Left ventricle myocardium inferior (tissue), 1 donor: ENCODE measurements at places on chromosomes 3 and 15.

DNA sequence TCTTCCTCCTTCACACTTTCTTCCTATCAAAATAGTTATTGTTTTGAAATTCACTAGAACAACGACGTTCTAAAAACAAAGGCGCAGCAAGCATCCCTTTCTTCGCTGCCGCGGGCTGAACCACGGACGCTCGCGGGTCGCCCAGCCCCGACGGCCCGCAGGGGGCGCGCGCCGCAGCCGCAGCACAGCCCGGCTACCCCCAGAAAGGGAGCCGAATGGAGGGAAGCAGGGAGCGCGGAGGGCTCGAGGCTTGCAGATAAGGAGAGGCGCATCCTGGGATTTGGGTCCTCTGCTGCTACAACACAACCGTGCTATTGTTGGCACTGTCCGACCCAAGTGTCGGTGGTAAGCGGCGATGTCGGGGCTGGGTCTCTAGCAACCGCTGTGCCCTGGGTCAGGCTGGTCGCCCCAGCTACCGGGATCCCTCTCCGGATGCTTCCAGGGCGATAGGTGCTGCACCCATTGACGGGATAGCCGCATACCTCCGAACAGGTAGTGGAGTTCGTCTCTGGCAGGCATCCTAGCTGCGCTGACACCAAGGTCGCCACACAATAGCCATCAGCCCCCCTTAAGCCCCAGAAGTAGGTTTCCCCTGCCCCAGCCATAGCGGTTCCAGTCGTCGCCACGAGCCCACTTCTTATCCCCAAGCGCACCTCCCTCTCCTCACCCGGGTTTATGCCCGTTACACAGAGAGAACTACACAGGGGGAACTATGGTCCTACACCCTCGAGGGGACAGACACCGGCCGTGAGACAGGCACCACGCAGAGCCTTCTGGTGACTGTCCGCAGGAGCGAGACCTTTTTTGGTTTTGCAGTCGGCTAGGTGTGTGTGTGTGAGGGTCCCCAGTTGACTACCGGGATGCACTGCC lies 6.0 kb downstream of the ONECUT1 start:
- H3K4me3 ChIP-seq, result no peak overlapping the region
- H3K27ac ChIP-seq, result no peak overlapping the region
- DNase-seq, result no peak

DNA sequence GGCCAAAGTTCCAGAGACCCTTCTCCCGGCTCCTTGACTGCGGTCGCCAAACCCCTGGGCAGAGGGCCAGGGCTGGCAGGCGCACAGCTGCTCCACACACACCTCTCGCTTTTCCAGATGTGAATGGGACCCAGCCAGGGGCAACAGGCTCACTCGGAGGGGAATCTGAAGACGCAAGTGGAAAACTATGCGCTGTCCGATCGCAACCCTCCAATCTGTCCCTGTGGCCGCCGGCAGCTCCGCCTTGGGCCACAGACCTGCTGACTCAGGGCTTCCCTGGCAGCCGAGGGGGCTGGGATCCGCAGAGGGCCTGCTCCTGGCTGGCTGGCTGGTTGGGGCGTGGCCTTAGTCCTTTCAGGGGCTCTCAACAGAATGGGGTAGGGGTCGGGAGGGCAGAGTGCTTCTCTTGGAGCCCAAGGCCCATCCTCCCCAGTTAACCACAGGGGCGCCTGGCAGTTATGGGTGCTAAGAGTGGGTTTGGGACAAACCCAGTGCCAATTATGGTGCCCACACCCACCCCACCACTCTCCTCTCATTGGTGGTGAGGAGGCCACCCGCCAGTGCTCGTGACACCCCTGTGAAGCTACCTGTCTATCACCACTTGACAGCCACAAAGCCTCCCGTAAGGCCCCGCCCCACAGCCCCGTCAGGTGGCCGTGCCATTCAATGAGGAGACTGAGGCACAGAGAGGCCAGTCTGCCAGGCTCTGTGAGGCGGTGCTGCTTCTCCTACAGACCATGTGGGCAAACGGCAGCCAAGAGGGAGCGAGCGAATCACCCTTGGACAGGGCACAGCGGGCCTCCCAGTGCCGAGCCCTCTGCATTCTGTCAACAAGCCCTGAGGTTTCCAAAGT lies 53.8 kb downstream of the IQSEC1 start:
- no peaks in the 10 kb centered on the region for H3K27me3 ChIP-seq
- peak overlapping the region; percentile 39 for H3K4me3 ChIP-seq
- H3K4me1 ChIP-seq, result peaks cover 88% of the 10 kb centered on the region
- peak overlapping the region; percentile 36 for H3K27ac ChIP-seq

- H3K4me3 ChIP-seq, result no peak overlapping the region
- H3K27ac ChIP-seq, result peak overlapping the region; percentile 83
- H3K27me3 ChIP-seq, result no peaks in the 10 kb centered on the region
- peak; percentile 68 for DNase-seq
- H3K4me1 ChIP-seq, result peaks cover 40% of the 10 kb centered on the region
- H3K36me3 ChIP-seq, result peaks cover 4% of the 10 kb centered on the region
Observed at GRCh38 chr3:126056681-126057500, 27.0 kb downstream of the SLC41A3 start.

- no peaks in the 10 kb centered on the region for H3K4me1 ChIP-seq
- H3K4me3 ChIP-seq, result no peak overlapping the region
- H3K27me3 ChIP-seq, result no peaks in the 10 kb centered on the region
- no peak for DNase-seq
- no peak overlapping the region for H3K27ac ChIP-seq
Observed at GRCh38 chr3:36058404-36059030, 321.8 kb upstream of the STAC start.

DNA sequence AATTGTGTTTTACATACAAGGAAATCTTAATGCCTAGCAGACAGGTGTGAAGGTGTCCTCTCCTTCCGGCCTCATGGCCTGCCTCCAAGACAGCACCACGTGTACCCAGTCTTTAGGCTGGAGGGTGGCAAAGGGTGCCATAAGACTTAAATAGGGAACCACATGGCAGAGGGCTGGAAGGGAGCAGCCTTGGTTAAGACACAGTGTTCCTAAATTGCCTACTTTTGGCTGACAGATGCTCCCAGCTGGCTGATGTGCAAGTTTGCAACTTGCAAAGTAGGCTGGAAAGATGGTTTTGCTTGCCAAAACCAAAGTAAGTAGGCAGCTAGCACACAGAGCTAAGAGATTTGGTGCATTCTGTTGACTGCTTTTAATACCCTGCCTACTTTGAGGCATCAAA lies 45.2 kb downstream of the CCNB2 start:
- H3K36me3 ChIP-seq, result peaks cover 60% of the 10 kb centered on the region
- no peak for DNase-seq
- no peaks in the 10 kb centered on the region for H3K27me3 ChIP-seq
- H3K4me3 ChIP-seq, result no peak overlapping the region
- no peak overlapping the region for H3K27ac ChIP-seq

DNA sequence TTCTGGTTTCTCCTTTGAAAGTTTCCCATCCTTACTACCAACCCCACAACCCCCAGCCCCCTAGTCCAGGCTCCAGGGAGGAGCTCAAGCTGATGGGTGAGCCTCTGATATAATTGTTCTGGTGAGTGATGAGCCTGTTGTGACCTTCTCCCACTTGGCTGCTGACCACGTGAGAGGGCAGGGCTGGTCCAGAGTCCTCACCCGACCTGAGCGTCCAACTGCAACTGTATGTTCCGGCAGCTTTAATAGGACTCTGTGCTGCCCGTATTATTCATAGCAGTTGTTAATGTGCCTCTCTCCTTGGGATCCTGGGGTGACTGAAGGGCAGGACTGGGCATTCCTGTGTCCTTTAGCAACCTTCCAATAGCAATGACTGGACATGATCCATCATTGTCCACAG lies 56.2 kb downstream of the B3GNT5 start:
- H3K4me1 ChIP-seq, result peaks cover 39% of the 10 kb centered on the region
- no peaks in the 10 kb centered on the region for H3K27me3 ChIP-seq
- no peaks in the 10 kb centered on the region for H3K36me3 ChIP-seq

DNA sequence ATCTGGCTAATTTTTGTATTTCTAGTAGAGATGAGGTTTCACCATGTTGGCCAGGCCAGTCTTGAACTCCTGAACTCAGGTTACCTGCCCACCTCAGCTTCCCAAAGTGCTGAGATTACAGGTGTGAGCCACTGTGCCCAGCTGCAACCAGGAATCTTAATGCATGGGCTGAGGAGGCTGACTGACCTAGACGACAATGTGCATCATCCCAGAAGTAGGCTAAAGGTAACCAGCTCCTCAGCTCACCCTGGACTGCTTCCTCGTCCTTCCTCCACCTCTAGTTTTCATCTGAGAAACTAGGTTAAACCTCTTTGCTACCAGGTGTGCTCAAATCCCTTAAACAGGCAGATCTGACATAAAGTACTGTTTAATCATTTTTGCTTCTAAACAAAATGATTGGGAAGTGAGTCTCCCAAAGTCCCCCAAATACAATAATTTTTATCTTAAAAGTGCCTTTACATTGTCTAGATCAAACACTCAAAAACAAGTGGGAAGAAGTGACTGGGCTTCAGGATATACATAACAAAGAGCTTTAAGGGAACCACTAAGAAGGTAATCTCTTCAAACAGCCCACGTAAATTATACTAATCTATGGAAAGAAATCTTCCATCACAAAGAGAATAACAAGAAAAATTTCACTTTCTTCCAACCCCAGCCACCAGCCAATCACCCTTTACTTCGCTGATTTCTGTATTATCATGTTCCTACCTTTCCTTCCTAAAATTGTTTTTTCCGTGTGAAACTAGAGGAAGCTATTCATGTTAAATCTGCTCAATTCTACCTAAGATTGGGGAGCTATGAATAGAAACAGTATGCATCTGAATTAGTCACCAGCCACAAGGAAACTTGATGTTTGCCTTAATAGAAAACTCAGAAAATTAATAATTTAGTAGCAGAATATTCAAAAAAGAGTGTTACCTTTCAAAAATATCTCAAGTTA lies 34.7 kb downstream of the IGF2BP2 start:
- H3K27me3 ChIP-seq, result no peaks in the 10 kb centered on the region
- no peak for DNase-seq
- no peaks in the 10 kb centered on the region for H3K4me1 ChIP-seq
- no peaks in the 10 kb centered on the region for H3K36me3 ChIP-seq
- H3K4me3 ChIP-seq, result no peak overlapping the region
- no peak overlapping the region for H3K27ac ChIP-seq

- no peak overlapping the region for H3K27ac ChIP-seq
- H3K4me3 ChIP-seq, result no peak overlapping the region
- no peaks in the 10 kb centered on the region for H3K36me3 ChIP-seq
- no peaks in the 10 kb centered on the region for H3K27me3 ChIP-seq
- peaks cover 29% of the 10 kb centered on the region for H3K4me1 ChIP-seq
Observed at GRCh38 chr15:48571510-48571909, 74.0 kb downstream of the FBN1 start.

DNA sequence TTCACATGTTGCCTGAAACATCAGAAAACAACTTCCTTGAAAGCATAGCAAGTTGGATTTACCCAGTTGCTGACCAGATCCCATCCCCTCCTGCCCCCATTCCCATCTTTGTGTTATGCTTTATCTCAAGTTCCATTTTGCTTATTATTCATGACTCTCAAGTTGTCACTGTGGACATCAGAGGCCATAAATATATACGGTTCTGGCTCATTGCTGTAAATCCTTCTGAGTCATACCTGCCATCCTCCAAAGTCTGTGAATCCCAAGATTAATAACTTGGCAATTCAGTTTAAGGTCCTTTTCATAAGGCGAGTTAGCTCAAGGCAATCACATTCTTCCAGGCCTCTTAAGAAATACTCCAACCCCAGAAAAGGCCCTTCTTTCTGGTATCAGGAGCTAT lies 126.2 kb upstream of the C2CD4B start:
- no peaks in the 10 kb centered on the region for H3K4me1 ChIP-seq
- H3K27me3 ChIP-seq, result peaks cover 27% of the 10 kb centered on the region
- H3K36me3 ChIP-seq, result no peaks in the 10 kb centered on the region
- no peak overlapping the region for H3K4me3 ChIP-seq

- DNase-seq, result no peak
- H3K27ac ChIP-seq, result no peak overlapping the region
- no peaks in the 10 kb centered on the region for H3K27me3 ChIP-seq
- no peaks in the 10 kb centered on the region for H3K36me3 ChIP-seq
Observed at GRCh38 chr3:185754920-185755319, 69.9 kb downstream of the IGF2BP2 start.

DNA sequence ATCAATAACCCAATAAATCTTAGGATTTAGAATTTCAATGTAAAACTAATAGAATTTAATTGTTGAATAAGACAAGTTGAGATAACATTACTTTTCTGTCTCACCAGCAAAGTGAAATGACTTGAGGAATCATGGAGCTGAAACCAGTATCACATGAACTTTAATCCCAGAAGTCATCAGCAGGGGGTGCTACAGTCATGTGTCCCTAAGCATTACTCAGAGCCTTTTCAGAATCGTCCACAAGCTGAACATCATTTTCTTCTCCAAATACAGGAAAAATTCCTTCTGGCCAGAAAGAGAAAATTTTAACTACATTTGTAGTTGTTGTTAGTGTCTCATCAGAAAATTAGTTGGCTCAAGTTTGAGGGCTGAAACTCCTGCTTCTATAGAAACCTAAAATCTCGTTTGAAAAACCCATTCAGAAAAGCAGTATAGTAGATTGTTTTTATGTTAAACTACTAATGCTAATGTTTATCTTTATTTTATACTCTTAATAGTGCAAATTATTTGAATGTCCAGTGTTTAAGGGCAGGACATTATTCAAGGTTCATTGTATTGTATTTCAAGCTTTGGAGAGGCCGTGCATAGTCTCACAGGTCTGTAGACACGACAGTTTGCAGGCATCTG lies 384.1 kb downstream of the PLOD2 start:
- no peak overlapping the region for H3K27ac ChIP-seq
- DNase-seq, result no peak
- no peak overlapping the region for H3K4me3 ChIP-seq

DNA sequence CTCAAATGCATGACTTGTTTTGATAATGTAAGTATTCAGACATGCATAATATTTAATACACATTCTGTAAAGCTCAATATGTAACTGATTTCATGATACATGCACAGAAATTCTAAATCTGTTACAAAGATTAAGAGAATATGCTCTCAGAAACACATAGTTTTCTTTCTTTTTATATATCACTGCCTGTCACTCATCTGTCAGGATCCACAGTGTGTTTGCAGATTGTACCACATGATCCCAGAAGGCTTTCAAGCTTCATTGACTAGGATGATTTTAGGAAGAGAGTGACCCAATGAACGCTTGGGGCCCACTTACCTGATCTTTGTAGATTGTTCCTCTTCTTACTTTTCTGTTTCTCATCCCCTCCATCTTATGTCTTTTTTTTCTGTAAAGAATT lies 261.9 kb downstream of the CACNA2D3 start:
- no peaks in the 10 kb centered on the region for H3K27me3 ChIP-seq
- DNase-seq, result no peak
- H3K4me1 ChIP-seq, result no peaks in the 10 kb centered on the region

DNA sequence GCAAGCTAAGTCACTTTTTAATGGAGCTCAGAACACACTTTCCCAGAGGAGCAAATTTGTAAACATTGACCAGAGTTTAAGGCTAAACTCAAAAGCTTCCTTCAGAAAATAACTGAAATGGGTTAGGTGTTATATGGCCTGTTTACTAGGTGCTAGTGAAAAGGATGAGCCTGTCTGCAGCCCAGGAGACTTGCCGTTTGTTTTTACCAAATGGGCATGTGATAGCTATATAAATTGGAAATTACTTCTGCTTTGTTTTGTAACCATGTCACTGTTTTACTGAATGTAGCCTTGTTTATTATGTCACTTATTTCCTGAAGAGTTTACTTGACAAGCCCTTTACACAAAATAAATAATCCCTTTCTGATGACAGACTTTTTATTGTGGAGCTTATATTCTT lies 109.4 kb upstream of the THSD4 start:
- no peak for DNase-seq
- H3K4me3 ChIP-seq, result no peak overlapping the region
- peaks cover 9% of the 10 kb centered on the region for H3K36me3 ChIP-seq
- no peak overlapping the region for H3K27ac ChIP-seq
- H3K27me3 ChIP-seq, result no peaks in the 10 kb centered on the region
- H3K4me1 ChIP-seq, result peaks cover 3% of the 10 kb centered on the region
